Esophagus muscularis mucosa (tissue), 4 donors: ENCODE measurements at places on chromosomes 3 and 15. TPM values are rescaled to one million over a fixed set of nuclear protein-coding genes. Genes with fewer than 3 reads are reported as not detected.
A peak's percentile ranks its signal among the peaks of the same experiment; 100 is the strongest.

DNA sequence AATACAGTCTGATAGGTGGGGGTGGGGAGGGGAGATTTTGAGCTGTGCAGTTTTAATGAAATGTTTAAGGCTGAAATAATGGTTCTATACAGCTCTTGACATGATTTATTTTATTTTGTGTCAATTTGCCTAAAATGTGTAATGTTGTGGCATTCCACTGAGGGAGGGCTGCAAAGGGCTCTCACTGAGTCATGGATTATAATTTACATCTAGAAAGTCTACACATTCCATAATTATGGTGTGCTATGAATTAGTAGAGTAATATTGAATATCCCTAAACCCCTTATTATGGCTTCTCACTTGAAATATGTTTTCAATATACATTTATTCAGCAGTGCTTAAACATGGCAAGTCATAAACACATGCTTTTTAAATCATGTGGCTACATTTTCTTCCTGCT, 103.9 kb downstream of the RARB start:
- no peak for DNase-seq

DNA sequence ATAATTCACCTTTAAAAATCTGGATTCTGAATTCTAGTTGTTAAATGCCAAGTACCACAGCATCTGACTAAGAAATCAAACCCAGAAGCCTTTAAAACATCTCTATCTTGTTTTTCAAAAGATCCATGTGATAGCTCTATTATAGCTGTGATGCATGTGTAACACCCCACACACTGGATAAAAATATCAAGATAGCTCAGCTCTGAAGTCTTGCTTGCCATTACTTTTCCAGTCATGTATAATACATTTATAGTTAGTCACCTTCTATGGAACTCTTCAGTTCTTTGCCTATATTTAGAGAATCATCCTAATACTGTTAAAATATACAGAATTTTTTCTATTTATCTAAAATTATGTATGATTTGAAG, 11.6 kb downstream of the ARPP19 start:
- no peak for DNase-seq

The DLL4 gene
- total RNA-seq = 6.8 TPM

- DNase-seq = no peak
These were observed 296.6 kb downstream of the NR2F2 start for GRCh38 chr15:96627031-96627568.

The MAP1A gene
- 42.4 TPM for total RNA-seq

- DNase-seq = peak; percentile 50
These were observed 8.3 kb upstream of the UBE2E1 start for GRCh38 chr3:23797491-23797890.

DNA sequence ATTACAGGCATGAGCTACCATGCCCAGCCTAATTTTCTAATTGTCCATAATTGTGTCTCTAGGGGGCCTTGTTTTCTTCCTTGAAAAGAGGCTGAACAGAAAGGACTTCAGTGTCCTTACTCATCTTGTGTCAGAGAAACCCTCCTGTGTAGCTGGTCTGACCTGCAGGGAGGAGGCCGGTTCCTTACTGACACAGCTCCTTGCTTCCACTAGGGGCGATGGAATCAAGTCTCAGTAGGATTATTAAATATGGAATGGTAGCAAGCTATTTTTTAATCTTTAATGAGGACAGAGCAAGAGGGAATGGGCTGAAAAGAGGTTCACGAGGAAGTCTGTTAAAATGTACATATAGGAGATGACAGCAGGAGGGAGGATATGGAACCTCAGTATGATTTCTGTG, 8.6 kb downstream of the LPCAT4 start:
- DNase-seq = no peak

GRCh38 chr3:12175844-12176453, 17.2 kb upstream of the TIMP4 start:
- DNase-seq = no peak
